Activated naive CD4-positive, alpha-beta T cell treated with Interleukin-2 at 50 U/mL for 16 hours (primary cell): ENCODE measurements at places on chromosomes 7 and 10.

GRCh38 chr10:93189944-93190343 is 116.3 kb downstream of the CYP26A1 start:
- no peak for DNase-seq

GRCh38 chr7:114084472-114085312 is 165.9 kb upstream of the PPP1R3A start:
- no peak for DNase-seq

GRCh38 chr7:95781961-95782586 is 9.7 kb downstream of the DYNC1I1 start:
- no peak for DNase-seq

GRCh38 chr10:103717341-103718246 is 137.8 kb downstream of the SH3PXD2A start:
- DNase-seq: no peak

DNA sequence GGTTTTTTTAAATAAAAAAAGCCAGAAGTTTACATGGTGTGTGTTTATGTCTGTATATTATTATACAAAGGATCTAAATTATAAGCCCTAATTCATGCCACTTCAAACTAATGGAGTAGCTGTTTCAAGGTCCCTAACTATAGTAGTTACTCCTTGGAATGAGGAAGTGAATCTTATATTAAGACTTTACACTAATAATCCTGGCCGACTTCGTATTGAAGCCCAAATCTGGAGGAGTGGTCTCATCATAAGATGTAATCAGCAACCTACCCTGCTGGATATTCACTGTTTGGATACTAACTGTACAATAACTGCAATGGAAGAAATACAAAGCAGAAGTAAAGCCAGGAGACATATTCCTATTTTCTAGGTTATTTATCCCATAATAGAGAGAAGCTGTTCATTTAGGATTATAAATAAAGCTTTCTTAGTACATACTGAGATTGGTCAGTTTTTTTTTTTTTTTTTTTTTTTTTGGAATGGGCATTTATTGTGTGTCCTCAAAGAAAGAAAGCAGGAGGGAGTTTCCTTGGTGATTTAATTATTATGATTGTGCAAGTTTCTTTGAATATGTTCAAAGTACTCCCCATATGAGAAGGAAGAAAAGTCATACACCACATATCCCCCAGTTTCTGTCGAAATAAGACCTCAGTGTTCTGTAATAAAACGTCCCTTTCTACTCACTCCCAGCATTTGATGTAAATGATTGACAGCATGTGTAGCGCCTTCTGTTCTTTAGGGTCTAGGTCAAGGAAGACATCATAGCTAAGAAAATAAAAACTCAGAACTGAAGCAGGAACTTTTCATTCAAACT is 397.8 kb downstream of the EXOC4 start:
- DNase-seq: no peak

DNA sequence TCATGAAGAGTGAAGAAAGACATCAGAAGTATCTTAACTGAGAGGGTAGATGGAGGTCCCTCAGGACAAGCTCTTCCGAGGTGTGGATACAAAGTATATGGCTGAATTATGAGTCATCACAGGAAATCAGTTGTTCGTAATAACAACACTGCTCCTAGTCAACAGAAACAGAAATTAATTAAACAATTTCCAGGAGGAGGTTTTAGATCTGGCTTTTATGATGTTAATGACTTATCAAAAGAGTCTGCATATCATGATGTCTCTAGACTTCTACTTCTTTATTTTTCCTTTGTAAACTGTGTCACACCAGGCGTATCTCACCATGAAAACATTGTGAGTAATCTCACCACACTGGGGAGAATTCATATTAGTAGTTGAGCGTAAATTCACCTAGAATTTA is 31.2 kb downstream of the OSBPL3 start:
- no peak for DNase-seq

DNA sequence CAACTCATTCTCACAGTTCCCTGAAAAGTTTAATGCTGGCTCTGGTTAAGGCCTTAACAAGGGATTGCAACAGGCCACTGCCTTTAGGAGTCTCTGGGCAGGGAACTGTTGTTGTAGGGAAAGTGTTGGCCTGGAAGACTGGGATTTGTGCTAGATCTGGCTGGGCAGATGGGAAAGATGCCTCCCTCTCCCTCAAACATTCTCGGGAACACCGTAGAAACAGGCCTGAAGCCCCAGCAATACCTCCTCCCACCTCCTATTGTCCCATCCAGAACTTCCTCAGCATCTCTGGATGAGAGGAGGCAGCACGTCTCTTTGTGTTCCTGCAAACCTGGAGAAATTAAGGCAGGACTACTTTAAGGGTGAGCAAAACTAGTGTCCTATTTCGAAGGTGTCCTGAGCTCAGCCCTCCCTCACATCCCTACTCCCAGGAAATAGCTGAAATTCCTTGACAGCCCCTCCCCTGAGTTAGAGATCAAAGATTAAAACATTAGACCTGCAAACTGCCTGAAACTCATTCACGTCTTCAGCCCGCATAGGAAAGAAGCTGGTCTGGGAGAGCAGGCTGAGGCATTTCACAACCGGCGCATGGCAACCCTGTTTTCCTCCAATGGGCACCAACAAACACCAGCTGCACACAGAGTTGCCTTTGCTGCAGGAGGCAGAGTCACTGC is 10.9 kb upstream of the MAP3K8 start:
- no peak for DNase-seq

DNA sequence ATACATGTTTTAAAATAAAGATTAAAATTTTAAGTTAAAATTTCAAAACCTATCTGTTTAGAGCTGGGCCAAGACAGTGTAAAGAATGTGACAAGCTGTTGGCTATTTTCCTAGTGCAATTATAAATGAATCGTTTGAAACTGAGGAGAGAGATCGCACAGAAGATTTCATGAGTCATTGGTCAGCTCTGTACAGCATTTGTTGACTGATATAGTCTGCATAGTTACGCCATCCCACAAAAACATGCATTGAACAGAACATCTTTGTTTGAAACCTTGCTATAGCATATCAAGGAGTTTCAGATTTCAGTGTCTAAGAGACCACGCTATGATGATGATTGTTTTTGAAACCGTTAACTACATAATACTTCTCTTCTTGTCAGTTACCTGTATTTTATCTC is 1.3 kb upstream of the C10orf67 start:
- no peak for DNase-seq

- no peak for DNase-seq
Measured at GRCh38 chr7:95472581-95473161, 13.1 kb upstream of the ASB4 start.

GRCh38 chr10:69411476-69411875 is 5.2 kb downstream of the TACR2 start:
- no peak for DNase-seq

- no peak for DNase-seq
Measured at GRCh38 chr7:66371096-66371824, 166.1 kb downstream of the TPST1 start.

DNA sequence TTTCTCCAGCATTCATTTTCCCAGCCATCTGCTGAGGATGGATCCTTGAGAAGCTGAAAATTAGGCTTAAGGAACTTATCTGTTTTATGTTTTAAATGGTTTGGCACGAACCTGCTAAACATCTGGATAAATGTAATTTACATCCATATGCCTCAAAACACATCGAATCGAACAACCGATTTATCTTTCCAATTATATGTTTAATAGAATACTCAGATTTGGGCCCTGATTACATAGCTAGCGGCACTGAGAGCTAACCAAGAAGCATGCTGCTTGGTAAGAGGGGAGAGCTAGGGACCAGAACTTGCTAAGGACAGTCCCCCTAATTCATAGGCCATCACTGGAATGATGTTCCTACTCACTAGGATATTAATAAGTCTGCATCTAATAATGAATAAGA is 144.4 kb downstream of the BUB3 start:
- DNase-seq: no peak

DNA sequence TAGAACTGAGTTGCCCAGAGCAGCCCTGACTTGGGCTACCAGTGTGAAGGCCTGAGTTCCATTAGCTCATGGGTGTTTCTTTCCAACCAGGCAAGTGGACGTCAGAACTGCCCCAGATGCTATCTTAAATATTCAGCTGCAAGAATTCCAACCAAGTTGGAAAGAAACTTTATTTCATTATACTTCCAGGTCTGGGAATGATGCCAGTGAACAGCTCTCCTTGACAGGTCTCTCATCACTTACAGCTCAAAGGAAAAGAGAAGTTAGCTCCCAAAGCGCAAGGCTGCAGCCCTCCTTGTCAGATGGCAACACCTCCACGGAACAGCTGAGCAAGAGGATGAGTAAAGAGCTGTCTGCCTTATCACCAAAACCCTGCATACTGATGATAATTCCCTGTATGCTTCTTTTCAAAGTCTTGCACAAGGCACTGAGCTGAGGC is 255.5 kb upstream of the AOAH start:
- DNase-seq: no peak

GRCh38 chr7:131072505-131073091 is 255.1 kb upstream of the MKLN1 start:
- no peak for DNase-seq

- DNase-seq: peak; percentile 57
Measured at GRCh38 chr7:73738220-73738611, 386 bp downstream of the ABHD11 start.

- no peak for DNase-seq
Measured at GRCh38 chr7:87414794-87415188, 60.7 kb downstream of the ABCB4 start.

DNA sequence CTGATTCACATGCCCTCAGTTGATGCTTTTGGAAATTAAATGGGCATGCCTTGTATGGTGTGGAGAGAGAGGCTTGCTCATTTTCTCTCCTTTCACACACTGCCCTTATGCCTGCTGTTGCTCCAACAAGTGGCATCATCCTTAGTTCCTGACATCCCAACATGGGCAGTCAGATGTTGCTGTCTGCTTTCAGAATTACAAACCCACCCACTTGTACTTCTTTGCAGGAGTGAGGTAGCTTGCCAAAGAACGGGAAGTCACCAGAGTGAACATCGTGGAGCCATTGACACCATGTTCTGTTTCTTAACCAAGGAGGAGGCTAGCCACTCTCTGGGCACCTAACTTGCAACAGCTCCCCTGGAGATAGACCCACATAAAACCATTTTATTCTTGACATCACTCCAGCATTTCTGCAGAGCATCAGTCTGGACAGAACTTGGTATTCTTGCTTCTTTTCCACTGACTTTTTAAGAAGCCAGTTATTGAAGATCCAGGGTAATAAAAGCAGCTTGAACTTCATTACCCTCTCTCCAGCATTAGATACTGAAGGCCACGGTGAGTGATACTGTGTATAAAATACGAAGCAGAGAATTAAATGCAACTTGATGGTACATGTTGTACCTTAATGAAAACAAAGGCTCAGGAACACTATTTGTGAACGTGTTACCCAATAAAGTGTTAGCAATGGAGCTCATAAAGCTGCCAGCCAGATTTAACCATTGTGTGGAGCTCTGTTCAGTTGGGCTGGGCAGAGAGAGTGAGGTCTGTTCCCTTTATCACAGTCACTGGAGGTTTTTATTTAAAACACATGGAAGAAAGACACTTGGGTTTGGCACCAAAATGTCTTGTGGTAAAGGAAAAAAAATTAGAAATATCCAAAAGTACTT is 195.8 kb upstream of the HABP2 start:
- no peak for DNase-seq

DNA sequence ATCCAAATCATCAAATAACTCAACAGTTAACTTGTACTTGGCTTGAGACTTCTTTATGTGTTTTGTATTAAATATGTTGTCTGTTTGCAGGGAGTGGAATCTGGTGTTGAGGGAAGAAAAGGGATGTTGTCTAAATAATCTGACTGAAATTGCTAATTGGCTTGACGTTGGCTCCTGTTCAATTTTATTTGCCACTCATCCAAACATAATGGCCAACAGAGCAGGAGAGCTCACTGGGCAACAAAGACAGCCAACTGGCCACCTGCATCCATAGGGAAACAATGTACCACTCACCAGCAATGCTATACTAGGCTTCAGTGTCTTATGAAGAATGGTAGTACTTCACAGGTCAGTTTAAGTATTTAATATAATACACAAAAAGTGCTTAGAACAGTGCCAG is 80.5 kb downstream of the FAM13C start:
- no peak for DNase-seq

GRCh38 chr7:128881458-128882125 is 18.9 kb downstream of the ATP6V1F start:
- no peak for DNase-seq

GRCh38 chr10:14579405-14579804 is 195.3 kb downstream of the FAM107B start:
- DNase-seq: no peak

DNA sequence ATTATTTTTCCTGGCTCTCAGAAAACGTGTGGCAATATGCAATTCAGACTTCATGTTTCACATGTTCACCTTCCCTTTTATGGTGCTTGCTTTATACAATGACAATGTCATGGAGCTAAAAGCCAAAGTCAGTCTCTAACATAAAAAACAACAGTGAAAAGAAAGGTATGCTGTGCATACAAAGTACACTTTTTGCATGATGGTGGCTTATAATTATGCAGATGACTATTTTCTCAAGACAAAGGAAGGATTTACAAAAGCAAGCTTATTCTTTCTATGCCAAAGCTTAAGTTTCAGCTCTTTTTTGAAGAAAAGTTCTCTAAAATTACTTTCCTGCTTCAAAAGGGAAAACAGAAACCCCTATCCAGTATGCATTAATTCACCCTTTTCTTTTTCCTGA is 15.6 kb downstream of the ERCC6 start:
- DNase-seq: no peak

DNA sequence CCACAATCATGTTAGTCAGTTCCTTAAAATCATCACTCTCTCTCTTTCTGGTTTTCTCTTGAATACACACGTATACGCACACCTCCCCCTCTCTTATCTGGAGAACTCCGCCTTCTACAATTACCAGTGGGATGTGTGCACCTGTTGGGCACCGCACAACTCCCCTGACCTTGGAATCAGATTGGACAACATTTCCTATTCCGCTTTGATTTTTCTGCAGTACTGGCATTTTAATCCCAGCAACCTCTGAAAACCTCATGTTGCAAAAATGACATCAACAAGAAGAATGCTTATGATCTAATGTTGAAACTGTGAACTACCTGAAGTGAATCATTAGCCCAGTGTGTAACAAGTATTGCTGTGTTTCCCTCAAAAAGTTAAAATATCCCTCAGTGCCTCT is 109.6 kb downstream of the KIAA1217 start:
- no peak for DNase-seq

- DNase-seq: no peak
Measured at GRCh38 chr10:102627736-102628293, 16.5 kb upstream of the TRIM8 start.
